ENCODE measurements at places on chromosomes 5 and 9. TPM values are rescaled to one million over a fixed set of nuclear protein-coding genes. Genes with fewer than 3 reads are reported as not detected.

GRCh38 chr9:93052791-93053540 lies 5.5 kb upstream of the SUSD3 start:
- DNase-seq: no peak

GRCh38 chr5:92401492-92401891 lies 1018.4 kb upstream of the ARRDC3 start:
- peak; percentile 29 for DNase-seq

DNA sequence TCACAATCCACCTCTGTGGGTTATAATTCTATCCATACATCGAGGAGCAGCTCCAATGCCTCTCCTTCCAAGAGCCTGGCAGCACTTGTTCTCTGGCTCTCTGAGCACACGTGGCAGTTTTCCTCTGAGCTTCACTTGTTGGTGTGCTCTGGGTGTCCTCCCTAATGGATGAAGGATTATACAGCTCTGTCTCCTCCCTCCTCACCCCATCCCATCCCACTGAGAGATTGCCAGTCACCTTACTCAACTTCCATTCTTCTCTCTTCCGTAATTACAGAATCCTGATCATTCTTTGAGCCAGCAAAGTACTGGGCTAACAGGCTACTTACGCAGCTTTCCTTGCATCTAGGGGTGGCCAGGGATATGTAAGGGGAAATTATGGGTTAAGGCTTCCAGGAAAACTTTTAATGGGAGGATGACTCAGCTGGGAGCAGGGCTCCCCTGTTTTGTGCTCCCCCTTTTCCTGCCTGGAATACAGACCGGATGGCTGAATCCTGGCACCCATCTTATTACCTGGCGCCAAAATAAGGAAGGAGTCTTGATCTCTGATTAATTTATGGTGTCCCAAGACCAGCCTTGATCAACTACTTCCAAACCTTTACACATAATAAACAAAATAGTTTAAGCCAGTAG lies 6.3 kb upstream of the CCDC69 start:
- DNase-seq: no peak

- peak; percentile 32 for DNase-seq
Observed at GRCh38 chr5:72477176-72477575, 30.0 kb downstream of the ZNF366 start.

GRCh38 chr9:124260769-124261603 lies 3.2 kb downstream of the NEK6 start:
- DNase-seq: no peak

DNA sequence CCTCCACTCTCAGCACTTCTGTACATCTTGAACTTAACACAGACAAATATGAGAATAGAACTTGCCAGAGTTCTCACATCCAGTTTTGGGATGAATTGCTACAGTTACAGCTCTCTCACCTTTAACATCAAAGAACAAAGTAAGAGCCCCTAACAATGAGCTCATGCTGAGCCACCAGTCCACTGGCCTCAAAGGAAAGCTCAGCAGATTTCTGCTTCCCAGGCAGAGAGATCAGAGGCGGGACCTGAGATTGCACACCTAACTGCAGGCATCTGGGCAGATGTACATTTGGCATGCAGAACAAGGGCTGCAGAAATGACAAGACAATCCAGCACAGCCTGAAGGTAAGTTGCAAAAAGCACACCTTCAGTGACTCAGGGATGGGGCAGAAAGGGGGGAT lies 300.9 kb downstream of the MRPS30 start:
- DNase-seq: no peak

- no peak for DNase-seq
Observed at GRCh38 chr9:7988644-7989280, 189.2 kb upstream of the DMAC1 start.

DNA sequence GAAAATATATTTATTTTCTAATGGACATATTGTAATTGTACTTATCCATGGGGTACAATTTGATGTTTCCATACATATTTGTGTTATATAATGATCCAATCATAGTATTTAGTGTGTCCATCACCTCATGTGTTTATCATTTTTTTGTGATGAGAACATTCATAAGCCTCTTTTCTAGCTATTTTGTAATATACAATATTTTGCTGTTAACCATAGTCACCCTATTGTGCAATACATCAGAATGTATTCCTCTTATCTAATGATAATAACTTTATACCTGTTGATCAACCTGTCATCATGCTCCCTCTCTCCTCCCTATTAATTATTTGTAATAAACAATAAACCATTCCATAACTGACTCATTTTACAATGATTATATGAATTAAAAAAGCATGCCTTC lies 93.2 kb downstream of the ISL1 start:
- DNase-seq: no peak

Gene MOB3B
- total RNA-seq: 12.9 TPM

Gene LHX3
- total RNA-seq: not detected

Gene OTP
- not detected for total RNA-seq

All from lung (tissue), 17 donors.